Dermis microvascular lymphatic vessel endothelial cell (primary cell): ENCODE measurements at places on chromosomes 1 and 21. TPM values are rescaled to one million over a fixed set of nuclear protein-coding genes. Genes with fewer than 3 reads are reported as not detected.

Gene DOCK7
- 28.5 and 30.2 TPM in 2 replicates for total RNA-seq

Gene RGS5
- total RNA-seq = 1.0 and 1.6 TPM in 2 replicates

Gene KRTAP13-2
- total RNA-seq = not detected in 2 replicates

Gene CXADR
- 48.3 and 75.1 TPM in 2 replicates for total RNA-seq

Gene USP48
- 45.7 and 55.1 TPM in 2 replicates for total RNA-seq

Gene TRIM67
- not detected in 2 replicates for total RNA-seq

Gene SEMA4A
- total RNA-seq = 0.39 and 0.51 TPM in 2 replicates

Gene KRTAP19-3
- total RNA-seq = not detected in 2 replicates

Gene CGN
- total RNA-seq = 0.13 TPM in 2 replicates

Gene ETV3L
- under 0.01 TPM in 1 of 2 replicates, not detected in the other for total RNA-seq

Gene ILDR2
- under 0.01 TPM in 1 of 2 replicates, not detected in the other for total RNA-seq

Gene HPCA
- not detected in 2 replicates for total RNA-seq

Gene LAPTM5
- total RNA-seq = 28.6 and 69.4 TPM in 2 replicates

Gene ITLN2
- not detected in 2 replicates for total RNA-seq

Gene NLRP3
- total RNA-seq = under 0.01 TPM in 1 of 2 replicates, not detected in the other

Gene SMIM1
- total RNA-seq = 0.39 and 0.51 TPM in 2 replicates

Gene LENEP
- total RNA-seq = 0.13 and 0.38 TPM in 2 replicates

Gene HRNR
- total RNA-seq = not detected in 2 replicates

Gene NPHS2
- total RNA-seq = not detected in 2 replicates

Gene OR2AK2
- not detected in 2 replicates for total RNA-seq

Gene RAB25
- not detected in 2 replicates for total RNA-seq

Gene MROH7
- total RNA-seq = under 0.01 and 0.13 TPM in 2 replicates

Gene ACTL8
- not detected in 2 replicates for total RNA-seq

Gene HSPA13
- total RNA-seq = 36.3 and 39.2 TPM in 2 replicates

Gene TSPAN1
- total RNA-seq = 0.13 TPM in 1 of 2 replicates, not detected in the other

Gene OR6N1
- not detected in 2 replicates for total RNA-seq
